ENCODE measurements at places on chromosomes 1 and 21.

DNA sequence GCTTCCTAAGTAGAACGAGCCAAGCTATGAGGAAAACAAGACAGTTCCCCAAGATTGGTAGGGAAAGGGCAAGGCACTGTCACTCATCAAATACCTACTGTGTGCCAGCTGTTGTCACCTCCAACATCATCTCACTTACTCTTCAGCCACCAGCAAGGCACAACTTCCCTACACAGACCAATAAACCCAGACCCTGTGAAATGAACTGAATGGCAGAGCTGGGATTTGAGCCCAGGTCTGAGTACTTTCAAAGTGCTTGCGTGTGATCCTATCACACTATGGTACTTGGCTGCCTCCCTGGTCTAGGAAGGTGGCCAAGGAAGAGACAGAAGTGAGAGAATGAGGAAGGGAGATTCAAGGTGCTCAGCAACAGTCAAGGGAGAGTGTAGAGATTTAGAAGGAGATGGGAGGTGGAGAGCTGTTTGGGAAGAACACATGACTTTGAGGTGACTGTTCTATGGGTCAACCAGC is 16.7 kb upstream of the TRIM63 start:
- DNase-seq: no peak

DNA sequence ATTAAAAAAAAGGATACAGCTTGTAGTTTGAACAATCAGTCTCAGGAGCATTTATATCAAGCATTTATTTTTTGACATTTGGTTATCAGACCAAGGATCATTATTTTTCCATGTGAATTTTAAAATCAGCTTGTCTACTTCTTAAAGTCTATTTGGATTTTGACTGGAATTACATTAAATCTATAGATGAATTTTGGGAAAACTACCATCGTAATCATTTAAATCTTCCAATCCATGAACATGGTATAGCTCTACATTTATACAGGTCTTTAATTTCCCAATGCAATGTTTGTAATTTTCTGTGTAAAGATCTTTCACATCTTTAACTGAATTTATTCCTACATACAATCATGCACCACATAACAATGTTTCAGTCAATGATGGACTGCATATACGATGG is 203.2 kb downstream of the AKT3 start:
- DNase-seq: no peak

DNA sequence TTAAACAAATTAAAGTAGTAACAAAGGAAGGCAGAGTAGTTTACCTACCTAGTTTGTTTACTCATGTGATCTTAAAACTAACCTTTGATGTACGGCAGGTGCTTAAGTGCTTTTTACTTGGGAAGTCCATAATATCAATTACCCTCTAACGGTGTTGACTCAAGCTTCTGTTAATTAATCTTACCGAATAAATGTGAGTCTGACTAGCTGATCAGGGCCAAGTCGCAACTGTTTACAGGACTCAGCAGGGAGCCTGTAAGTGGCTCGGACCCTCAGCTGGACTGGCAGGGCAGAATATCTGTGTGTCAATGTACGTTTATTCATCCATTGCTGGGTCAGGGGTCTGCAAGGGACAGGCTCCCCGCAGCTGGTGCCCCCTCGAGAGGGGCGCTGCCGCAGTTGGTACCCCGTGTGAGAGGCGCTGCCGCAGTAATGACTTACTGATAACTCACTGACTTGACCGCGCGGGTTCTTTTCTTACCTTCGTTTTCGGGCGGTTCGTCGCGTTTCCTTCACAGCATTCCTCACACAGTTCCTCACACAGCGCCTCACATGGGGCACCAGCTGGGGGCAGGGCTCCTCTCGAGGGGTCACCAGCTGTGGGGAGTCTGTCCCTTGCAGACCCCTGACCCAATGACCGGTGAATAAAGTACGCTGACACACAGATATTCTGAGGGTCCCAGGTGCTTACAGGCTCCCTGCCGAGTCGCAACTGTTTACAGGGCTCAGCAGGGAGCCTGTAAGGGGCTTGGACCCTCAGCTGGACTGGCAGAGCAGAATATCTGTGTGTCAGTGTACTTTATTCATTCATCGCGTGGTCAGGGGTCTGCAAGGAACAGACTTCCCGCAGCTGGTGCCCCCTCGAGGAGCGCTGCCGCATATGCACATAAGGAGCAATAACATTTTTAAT is 3.0 kb downstream of the FMO1 start:
- no peak for DNase-seq

GRCh38 chr1:22388671-22389450 is 62.8 kb upstream of the ZBTB40 start:
- no peak for DNase-seq

DNA sequence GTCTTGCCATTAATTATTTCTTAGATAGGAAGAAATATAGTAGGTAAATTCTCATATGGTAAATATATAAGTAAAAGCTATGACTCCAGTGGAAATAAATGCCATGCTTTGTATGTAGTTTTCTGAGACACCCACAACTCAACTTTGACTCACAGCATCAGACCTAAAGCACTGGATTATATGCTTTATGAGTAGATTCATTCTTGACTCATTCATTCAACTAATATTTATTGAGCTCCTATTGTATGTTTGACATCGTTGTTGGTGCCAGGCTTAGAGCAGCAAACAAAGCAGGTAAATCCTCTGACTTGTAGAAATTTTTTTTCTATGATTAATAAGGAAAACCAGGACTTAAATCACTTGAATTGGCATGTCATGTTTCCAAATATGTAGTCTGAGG is 211.4 kb downstream of the PTPRC start:
- no peak for DNase-seq

DNA sequence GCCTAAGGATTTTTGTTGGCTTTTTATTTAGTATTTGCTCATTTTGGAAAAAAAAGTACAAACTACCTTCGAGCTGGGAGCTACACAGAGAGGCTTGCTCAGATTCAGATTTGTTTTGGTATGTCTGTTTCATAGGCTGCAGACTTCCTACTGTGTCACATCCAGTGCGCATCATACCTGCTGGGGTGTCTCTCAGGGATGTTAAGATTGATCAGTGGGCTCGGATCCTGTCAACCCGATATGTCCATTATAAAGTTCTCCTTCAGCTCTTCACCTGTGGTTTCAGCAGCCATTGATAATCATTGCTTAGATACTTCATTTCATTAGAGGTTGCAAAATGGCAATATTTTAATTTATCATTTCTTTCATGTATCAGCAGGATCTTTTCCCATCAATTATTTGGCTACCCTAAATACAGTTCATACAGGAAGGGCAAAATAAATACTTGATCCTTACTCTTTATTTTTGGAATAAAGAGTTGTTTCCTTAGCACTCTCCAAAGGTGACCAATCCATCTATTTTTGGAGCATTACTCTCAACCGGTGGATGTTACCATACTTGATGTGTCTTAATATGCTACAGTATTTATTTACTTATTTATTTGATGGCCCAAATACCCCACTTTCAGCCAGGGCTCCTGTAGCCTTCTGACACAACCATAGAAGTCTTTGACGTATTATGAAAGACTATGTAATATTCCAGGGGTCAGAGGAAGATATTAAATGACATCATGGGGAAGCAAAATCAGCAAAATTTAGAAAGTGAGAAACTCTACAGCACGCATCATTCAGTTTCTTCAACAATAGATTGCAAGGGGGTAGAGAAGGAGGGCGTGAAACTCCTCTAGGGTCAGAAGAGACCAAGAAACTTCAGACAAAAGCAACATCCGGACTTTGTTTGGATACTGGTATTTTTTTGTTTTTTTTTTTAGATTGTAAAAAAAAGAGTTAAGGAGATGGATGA is 55.3 kb upstream of the HNRNPU start:
- DNase-seq: no peak

DNA sequence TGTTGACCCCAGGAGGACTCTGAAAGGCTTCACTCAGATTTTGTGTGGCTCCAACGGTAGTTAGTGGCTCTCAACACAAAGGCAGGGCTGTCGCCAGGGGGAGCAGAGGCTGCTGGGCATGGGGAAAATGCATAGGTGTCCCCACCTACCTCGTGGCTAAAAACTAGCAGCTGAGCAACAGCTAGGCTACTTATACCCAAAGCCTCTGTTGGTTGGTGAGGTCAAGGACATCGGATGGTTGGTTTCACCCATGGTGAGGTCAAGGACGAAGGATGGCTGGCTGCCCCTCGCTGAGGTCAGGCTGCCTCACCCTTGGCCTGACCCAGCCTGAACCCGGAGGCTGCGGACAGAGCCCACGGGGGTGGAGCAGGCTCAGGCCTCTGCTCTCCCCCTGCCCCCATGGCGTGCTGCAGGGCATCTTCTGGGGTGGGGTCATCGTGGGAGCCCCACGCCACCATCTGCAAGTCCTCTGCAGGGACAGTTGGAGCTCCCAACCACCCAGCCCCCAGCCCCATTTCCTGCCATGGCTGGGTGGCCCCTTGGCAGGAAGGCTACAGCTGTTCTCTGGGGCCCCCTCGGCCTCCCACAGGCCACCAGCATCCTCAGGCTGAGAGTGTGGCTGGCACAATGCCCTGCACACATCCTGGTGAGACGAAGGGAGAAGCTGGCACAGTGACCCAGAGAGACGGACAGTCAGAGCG is 8.5 kb upstream of the GNB1 start:
- no peak for DNase-seq

- DNase-seq: no peak
These were observed 34.8 kb downstream of the HSPG2 start for GRCh38 chr1:21902026-21903012.

DNA sequence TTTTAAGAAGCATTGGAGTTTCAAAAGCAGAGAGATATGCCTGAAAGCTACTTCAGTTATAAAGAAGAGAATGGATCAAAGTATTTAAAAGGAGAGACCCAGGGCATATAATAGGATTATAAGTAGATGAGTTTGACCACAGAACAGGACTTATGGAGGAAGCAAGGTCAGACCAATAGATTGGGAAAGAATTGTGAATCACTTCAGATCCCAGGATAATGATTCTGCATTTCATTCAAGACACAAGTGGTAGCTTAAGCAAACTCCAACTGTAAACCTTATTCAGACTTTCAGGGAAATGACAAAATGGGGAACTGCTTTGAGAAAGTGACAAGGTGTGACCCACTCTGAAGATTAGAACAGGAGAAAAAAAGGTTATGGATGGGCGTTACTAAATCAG is 18.9 kb upstream of the OR10J5 start:
- DNase-seq: no peak

- DNase-seq: no peak
These were observed 116.0 kb downstream of the TTLL7 start for GRCh38 chr1:83882906-83883305.

GRCh38 chr21:25507522-25507921 is 99.8 kb downstream of the MRPL39 start:
- no peak for DNase-seq

DNA sequence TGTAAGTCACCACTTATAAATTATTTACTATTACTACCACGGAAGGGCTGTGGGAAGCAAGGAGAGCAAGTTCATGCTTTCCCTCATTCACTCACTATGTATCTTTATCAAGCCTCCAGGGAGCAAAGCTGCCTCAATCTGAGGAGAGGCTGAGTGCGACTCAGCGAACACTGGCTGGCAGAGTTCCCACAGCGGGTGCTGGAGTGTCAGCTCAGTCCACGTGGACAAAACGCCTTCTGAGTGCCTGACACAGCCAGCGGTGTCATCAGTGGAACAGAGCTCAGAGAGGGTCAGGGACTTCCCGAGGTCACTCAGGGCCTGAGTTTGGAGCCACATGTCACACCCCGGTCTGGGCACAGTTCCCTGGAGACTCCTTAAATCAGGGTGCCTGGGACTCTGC is 16.9 kb downstream of the MATN1 start:
- DNase-seq: peak; percentile 42

- DNase-seq: no peak
These were observed 25.5 kb downstream of the TRPM2 start for GRCh38 chr21:44378646-44379514.

- DNase-seq: no peak
These were observed 69.6 kb downstream of the NRIP1 start for GRCh38 chr21:14995226-14995625.

DNA sequence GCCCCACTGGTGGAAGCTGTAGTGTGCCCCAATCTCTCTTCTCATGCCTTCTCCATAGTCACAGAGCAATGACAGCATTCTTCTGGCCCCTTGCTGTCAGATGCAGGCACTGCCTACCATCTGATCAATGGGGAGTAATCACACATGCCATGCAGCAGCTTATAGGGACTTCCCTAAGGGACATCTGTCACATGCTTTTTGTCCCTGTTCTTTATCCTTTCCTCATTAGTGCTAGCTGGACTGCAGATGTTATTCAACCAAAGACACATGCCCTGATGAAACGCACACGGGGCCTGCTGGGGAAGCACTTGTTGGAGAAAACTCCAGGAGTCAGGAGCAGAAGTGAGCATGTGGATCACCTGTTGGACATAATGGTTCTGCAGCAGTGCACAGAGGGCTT is 108.7 kb downstream of the KCNJ15 start:
- no peak for DNase-seq

- DNase-seq: no peak
These were observed 139.6 kb upstream of the NRIP1 start for GRCh38 chr21:15204140-15204969.

DNA sequence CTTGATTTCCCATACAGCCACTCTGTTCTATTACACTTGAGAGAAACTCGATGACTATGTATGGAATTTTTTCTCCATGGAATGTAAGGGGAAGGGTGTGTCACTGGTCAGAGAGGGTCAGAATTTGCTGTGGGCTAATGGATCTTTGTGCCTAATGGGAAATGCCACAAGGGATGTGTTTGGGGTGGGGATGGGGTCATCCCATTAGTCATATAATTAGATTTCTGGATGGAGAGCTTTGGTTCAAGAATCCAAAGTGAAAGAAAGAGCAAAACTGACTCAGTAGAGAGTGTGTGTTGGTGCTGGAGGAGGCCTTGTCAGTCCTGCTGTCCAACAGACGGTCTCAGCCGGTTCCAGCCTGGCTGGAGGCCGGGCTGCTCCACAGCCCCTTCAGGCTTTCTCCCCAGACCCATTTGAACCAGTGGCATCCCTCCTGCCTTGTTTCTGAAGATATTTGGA is 86.4 kb downstream of the LAMC2 start:
- no peak for DNase-seq

GRCh38 chr1:178345807-178346206 is 151.0 kb downstream of the CLEC20A start:
- no peak for DNase-seq

DNA sequence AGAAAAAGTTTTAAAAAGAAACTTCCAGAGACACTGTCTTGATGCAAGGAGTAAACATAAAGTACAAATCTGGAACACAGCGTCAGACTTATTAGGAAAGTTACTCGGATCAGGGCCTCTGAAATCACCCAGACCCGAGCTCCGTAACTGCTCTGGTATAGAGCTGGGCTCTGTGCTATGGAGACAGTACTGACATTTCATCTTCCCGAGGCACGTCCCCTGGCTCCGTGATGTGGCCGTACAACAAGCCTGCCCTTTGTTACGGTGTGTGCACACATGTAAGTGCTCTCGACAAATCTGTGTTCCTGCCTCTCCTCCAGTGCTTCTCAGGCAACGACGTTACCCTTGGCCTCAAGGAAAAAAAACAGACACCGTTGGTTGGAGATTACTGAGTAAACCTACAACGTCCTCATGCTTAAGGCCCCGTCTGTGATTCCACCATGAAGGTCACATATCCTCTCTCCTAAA is 107.0 kb upstream of the IRF2BP2 start:
- no peak for DNase-seq

- DNase-seq: no peak
These were observed 40.2 kb downstream of the HMCN1 start for GRCh38 chr1:185774394-185774793.

GRCh38 chr1:3483801-3484444 is 29.5 kb downstream of the ARHGEF16 start:
- no peak for DNase-seq
